ENCODE measurements at places on chromosomes 1 and 21.
A peak's percentile ranks its signal among the peaks of the same experiment; 100 is the strongest.

- DNase-seq = no peak
These were observed 30.9 kb downstream of the SELL start for GRCh38 chr1:169680377-169681019.

DNA sequence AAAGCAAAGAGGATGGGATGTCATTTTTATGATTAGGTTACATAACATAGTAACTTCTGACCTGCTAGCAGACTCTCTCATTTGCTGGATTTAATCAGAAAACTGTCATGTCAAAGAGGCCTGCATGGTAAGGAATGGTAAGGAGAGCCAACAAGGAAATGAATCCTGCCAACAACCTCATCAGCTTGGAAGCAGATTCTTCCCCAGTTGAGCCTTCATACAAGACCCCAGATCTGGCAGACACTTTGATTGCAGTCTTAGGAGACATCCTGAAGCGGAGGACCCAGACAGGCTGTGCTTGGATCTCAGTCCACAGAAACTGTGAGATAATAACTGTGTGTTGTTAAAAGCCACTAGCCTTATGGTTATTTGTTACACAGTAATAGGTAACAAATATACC is 27.6 kb upstream of the MARK1 start:
- DNase-seq = no peak

GRCh38 chr1:7478809-7479499 is 292.1 kb upstream of the VAMP3 start:
- DNase-seq = peak; percentile 99

DNA sequence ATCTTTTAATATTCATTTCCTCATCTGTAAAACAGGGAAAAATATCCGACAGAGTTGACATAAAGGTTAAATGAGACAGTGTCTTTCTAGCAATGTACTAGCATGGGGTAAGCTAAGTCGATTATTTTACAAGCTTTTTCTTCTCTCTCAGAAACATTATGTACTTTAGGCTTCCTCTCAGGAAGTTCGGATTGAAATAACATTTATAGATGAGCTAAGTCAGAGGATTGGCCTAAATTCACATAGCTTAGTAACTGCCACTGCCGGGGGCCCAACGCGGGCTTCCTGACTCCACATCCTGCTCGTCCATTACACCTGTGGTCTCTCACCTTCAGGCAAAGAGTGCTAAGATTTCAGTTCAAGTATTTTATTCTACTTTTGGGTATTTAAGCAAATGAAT is 462.3 kb upstream of the NFIA start:
- no peak for DNase-seq

GRCh38 chr1:230350208-230350921 is 75.8 kb downstream of the PGBD5 start:
- DNase-seq = no peak

DNA sequence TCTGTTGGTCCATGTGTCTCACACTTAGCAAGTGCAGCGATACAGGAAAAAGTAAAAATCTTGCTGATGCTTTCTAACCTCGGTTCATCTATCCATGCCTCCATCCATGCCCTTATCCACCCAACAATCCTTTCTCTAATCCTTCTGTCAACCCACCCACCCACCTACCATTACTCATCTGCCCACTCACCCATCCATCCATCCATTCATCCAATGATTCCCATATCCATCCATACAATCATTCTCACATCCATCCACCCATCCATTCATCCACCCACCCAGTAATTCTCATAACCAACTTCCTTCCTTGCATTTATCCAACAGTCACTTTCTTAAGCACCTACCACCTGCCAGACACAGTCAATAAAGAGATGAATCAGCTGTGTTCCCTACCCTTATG is 6.1 kb upstream of the IGSF21 start:
- no peak for DNase-seq

GRCh38 chr1:233844275-233844674 is 60.2 kb upstream of the SLC35F3 start:
- DNase-seq = no peak

- no peak for DNase-seq
These were observed 138.0 kb upstream of the ARHGEF16 start for GRCh38 chr1:3316340-3316943.

DNA sequence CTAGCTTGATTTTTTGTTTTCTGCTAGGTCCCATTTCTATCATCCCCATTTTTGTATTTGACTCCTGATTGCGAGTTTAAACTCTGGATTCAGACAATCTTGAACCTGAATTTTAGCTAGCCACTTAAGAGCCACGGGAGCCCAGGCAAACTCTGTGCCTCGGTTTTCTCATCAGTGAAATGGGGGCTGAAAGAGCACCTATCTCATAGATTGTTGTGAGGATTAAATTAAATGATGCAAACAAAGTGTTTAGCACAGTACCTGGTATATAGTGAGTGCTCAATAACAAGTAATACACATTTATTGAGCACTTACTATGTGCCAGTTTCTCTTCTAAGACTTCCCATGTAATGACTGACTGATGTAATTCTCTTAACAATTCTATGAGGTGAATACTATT is 158.1 kb upstream of the POU3F1 start:
- no peak for DNase-seq

GRCh38 chr1:163826500-163826899 is 504.7 kb downstream of the NUF2 start:
- no peak for DNase-seq

DNA sequence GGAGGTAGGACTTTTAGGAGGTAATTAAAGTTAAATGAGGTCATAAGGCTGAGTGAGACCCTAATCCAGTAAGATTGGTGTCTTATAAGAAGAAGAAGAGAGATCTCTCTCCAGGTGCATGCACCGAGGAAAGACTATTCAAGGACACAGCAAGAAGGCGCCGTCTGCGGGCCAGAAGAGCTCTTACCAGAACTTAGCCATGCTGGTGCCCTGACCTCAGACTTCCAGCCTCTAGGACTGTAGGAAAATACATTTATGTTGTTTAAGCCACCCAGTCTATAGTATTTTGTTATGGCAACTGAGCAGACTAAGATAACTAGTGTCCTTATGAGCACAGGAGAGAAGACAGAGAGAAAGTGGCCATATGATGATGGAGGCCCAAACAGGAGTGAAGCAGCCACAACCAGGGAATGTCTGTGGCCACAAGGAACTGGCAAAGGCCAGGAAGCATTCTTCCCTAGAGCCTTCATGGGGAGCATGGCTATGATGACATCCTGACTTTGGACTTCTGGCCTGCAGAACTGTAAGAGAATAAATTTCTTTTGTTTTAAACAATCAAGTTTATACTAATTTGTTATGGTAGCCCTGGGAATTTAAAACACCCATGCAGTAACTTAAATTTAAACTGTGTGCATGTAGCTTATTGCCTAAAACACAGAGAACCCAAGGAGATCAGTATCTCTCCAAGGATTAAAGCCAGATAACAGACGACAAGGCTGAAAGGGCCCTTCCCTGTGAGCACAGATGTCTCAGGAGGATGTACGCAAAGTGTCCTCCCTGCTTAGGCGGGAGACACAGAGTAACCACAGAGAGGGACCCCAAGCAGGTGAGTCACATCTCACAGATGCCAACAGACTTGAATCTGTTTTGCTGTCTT is 9.9 kb upstream of the CD58 start:
- DNase-seq = no peak

DNA sequence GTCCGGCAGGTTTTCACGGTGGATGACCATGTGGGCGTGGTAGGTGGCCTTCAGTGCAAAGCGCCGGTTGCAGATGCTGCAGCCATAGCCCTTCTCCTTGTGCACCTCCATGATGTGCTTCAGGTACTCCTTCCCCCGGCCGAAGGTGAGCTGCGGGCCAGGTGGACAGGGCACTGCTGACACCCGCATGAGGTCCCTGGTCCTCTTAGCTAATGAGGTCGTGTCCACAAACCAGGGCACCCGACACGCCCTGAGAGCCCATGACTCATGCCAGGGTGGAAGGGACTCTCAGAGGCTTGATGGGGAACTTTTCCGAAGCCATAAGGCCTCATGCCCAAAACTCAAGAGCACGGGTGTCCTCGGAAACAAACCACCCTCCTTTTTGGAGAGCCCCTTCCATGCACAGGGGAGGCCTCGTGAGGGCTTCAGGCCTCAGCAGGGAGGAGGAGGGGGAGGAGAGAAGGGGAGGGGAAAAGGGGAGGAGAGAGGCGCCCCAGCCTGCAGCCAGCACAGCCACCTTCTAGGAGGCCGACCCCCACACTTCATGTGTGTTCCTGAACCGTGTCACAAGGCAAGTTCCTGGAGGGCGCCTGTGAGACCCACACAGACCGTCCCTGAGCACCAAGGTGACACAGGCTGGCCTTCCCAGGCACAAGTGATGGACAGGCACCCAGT is 54.4 kb upstream of the RIPK4 start:
- no peak for DNase-seq

DNA sequence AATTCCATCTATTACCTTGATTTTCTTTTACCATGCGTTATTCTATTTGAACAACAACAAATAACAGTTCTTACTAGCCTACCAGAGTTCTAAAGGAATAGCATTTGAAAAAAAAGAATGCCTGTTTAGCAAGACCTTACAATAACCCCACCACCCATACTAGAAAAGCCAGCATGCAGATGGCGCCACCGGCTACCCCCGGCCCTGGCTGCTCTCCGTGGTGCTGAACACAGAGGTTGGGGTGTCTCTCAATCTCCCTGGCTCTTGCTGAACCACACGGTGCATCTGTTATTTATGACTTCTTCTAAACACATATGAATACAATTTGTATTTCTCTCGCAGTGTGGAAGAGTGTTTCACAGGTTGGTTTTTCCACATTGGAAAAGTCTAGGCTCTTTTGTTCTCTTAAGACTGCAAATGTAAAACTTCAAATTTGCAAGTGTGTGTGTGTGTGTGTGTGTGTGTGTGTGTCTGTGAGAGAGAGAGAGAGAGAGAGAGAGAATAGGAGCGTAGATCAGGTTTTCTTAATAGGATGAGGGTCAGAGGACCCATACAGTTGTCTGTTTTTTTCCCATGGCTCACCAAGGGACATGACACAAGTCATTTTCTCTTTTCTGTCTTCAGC is 13.6 kb downstream of the GRIK3 start:
- no peak for DNase-seq

- no peak for DNase-seq
These were observed 34.9 kb upstream of the RUNX3 start for GRCh38 chr1:24964811-24965570.

- DNase-seq = no peak
These were observed 75.1 kb upstream of the DPH5 start for GRCh38 chr1:101100674-101101073.

GRCh38 chr1:234579967-234580366 is 30.0 kb downstream of the IRF2BP2 start:
- DNase-seq = no peak

- peak; percentile 63 for DNase-seq
These were observed 13.3 kb downstream of the POLR3GL start for GRCh38 chr1:145977486-145978470.

DNA sequence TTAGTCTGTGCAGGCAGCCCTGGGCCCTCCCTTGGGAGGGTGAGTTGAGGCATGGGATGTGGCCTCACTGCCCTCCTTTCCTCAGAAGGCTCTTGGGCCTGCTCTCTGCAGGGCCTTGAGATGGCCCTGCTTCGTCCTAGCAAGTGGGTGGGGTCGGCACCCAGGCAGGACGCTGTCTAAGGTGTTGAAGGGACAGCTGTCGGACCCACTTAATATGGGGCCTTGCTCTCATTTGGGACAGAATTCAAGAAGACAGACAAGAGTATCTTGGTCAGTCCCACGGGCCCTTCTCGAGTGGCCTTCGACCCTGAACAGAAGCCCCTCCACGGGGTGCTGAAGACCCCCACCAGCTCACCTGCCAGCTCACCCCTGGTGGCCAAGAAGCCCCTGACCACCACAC is 26.0 kb upstream of the PDXK start:
- DNase-seq = no peak

GRCh38 chr1:82090104-82090503 is 289.4 kb downstream of the ADGRL2 start:
- DNase-seq = no peak

GRCh38 chr1:58687516-58687915 is 12.3 kb downstream of the MYSM1 start:
- DNase-seq = no peak

DNA sequence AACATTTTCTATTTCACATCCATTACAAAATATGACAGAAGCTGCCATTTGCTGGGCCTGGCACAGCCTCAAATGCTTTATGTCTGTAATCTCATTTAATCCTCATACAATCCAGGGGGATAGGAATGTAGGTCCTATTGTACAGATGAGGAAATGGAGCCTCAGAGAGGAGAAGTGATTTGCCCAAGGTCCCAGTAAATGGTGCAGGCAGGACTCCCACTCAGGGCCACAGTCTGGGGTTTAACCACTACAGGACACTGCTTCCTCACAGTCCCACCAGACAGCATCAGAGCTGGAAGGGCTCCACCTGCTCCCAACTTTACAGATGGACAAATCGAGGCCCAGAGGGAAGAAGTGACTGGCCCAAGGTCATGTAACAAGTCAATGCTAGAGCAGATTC is 20.6 kb upstream of the RNF19B start:
- no peak for DNase-seq

- no peak for DNase-seq
These were observed 18.4 kb upstream of the LY9 start for GRCh38 chr1:160777486-160778089.

DNA sequence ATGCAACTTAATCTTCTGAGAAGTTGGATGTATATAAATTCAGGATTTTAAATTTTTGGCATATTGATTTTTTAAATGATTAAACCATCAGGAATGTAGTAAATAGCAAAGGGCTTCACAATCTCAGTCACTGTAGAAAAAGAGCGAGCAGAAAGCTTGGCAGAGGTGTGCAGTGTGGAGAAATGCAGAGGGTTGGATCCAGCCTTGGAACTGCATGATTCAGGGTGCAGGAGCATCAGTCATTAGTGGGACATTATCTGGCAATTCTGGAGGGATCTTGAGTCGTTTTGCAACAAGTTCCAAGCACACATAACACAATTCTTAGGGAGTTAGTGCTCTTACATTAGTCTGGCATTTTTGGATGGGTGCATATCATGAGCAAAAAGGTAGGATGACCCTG is 267.9 kb downstream of the PLA2G4A start:
- DNase-seq = no peak

GRCh38 chr21:32613436-32614043 is 1.4 kb upstream of the CFAP298 start:
- no peak for DNase-seq

DNA sequence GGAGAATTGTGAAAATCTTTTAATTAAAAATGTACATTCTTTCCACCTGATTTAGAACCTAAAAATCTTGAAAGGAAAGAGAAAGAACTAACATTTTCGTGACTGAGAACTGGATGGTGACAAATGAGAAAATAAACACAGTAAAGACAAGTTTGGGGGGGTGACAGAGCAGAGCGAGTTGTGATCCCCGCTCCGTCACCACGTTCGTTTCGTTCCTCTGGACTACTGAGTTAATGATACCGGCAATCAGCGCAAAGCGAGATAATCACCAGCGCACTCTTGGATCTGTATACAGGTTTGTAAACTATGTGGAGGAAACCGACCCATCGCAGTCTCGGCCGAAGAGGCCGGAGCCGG is 31.2 kb upstream of the CFAP126 start:
- DNase-seq = no peak

GRCh38 chr1:207026104-207026534 is 6.4 kb downstream of the C1orf116 start:
- DNase-seq = no peak

GRCh38 chr1:165884690-165885304 is 57.4 kb downstream of the UCK2 start:
- DNase-seq = no peak
